Stimulated activated naive CD8-positive, alpha-beta T cell treated with anti-CD3 and anti-CD28 coated beads, Interleukin-15, amount 100 ng/mL, for 72 hours (primary cell): ENCODE measurements at places on chromosomes 11 and 22.

- peak; percentile 79 for DNase-seq
Observed at GRCh38 chr11:61679893-61680621, at the start of gene DAGLA. Gene DAGLA, plus strand, starts transcription at chr11:61680391. Its CDS starts 39,765 bp downstream, at chr11:61720156.

- DNase-seq: no peak
Observed at GRCh38 chr11:106727256-106727655, 291.0 kb downstream of the GUCY1A2 start.

DNA sequence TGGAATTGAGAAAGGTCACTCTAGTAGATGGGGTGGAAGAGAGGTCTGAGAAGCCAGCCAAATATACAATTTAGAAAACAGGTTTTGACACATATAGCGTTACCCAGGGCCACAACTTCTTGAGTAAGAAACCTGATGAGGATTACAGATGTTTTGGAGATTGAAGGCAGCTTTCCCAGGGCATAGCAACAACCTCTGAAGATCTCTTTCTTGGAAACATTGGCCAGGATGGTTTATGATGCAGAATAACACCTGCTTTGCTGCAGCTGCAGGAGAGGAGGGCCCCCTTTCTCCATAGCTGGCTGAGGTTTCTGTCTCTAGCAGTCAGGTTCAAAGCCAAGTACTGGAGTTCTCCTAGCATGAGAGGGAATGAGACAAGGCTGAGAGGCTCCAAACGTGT lies 75.1 kb upstream of the NUP50 start:
- no peak for DNase-seq

DNA sequence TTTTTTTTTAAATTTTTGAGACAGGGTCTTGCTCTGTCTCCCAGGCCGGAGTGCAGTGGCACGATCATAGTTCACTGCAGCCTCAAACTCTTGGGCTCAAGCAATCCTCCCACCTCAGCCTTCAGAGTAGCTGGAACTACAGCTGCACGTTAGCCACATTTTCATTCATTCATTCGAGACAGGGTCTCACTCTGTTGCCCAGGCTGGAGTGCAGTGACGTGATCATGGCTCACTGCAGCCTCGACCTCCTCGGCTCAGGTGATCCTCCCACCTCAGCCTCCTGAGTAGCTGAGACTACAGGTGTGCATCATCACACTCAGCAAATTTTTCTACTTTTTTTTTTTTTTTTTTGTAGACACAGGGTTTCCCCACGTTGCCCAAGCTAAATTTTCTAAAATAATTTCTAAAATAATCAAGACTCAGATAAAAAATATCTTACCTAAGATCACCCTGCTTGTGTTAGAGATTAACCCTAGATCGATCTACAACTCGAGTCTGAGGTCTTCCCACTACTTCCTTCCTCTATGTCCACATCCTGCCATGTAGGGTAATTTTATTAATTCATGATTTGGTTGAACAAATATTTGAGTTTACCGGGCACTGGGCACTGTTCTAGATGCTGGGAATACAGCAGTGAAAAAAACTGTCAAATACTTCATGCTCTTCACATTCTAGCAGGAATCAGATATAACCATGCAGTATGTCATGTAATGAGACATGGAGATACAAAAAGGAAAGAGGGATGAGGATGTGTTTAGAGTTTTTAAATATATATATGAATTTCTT lies 15.1 kb downstream of the EIF4G2 start:
- no peak for DNase-seq

DNA sequence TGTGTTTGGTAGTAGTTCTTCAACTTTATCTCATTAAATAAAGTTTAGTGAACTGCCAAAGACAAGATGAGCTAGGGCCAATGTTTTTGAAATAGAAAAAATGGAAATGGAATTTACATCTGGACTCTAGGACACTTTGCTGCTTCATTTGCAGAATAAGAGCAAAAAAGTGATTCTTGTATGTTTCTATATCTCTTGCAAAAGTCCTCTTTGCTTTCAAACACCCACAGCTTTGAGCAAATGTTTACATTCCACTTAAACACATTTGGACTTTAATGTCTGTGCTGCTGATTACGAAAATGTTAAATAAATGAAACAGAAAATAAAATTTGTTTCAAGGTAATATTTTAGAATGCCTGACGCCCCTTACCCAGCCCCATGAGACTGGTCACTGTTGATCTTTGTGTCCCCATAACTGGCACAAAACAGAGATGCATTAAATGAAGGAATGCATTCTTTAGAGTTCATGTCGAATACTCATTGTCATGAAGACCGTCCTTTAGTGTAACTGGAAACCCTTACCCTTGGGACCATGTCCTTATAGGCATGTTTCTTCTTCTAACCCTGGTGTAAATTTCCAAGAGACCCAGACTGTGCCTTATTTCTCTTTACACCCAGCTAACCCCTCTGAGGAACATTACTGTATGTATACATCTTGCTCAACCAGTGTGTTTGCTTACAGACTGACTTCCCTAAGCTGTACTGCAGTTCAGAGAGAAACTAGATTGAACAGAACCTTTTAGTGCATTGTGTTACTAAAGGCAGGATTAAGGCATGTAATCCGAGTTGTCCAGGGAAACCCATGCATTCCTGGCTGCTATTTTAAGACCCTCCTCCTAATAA lies 199.7 kb downstream of the NAV2 start:
- DNase-seq: no peak

GRCh38 chr11:56333156-56333555 lies 12.7 kb upstream of the OR8K1 start:
- DNase-seq: no peak

- no peak for DNase-seq
Observed at GRCh38 chr11:65853246-65853979, 4.6 kb downstream of the CFL1 start.

DNA sequence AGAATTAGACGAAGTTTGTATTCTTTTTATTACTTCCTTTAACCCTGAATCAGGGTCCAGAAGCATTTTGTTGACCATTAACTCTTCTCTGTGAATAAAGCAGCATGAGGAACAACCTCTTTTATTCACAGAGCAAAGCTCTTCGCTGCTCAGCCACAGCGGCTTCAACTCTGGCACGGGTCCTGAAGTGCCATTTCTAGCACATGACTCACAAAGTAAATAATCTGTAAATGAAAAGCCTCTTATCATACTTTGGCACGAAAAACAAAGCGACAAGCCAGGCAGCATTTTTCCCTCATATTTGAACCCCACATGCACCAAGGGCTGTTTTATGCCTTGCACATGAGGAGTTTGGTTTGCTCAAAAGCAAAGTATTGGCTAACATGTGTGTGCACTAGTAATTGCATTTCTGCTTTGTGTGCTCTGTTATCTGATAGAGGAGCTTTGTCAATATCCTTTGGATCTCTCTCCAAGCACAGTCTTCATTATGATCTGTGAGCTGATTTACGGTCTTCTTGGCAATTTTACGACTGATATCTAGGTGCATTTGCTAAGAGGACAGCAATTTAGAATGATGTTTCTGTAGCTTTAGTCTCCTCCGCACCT lies 33.0 kb upstream of the APOBEC3A start:
- no peak for DNase-seq

DNA sequence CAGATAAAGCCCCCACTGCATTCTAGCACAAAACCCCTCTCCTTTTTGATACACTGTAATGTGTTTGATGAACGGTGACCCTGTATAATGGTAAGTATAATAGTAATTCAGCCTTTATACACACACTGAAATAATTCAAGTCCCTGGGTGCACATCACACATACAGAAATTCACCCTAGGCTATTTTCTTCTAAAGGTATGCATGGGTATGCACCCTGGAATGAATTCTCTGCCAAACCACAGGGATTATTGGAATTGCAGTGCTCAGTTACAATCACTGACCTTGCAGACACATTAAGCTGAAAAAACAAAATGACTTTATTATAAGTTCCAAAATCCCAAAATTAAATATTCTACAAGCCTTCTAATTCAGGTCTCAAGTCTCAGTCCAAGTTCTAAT lies 245.9 kb upstream of the FAT3 start:
- no peak for DNase-seq

DNA sequence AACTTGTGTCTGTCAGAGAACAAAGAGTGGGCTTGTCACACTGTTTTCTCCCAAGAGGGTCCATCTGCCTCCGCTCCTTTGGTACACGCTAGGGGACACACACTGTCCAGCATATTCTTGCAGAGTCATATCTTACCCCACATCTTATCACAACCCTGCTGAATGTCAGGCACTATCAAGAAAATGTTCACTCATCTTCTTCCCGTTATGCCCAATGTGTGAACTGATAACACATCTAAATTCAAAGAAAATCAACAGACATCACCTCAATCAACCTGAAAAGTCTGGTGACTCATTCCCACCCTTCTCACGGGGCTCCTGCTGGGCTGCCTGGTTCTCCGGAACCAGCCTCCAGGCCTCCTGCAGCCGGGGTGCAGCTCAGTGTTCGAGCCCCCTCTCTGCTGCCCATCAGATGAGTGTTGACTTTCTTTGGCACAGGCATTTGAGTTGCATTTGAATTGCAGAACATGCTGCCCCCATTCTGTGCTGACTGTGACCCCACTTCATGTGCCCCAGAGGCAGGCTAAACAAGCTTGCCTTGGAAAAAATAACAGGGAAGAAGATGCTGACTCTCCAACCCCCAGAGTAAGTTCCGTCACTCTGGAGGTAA lies 19.4 kb downstream of the GRAP2 start:
- DNase-seq: peak; percentile 73

- DNase-seq: no peak
Observed at GRCh38 chr11:45537614-45538013, 127.8 kb downstream of the CHST1 start.

GRCh38 chr11:68271023-68271780 lies 571 bp downstream of the C11orf24 start:
- DNase-seq: peak; percentile 68

- peak; percentile 41 for DNase-seq
Observed at GRCh38 chr22:30453731-30454510, 17.9 kb downstream of the SEC14L3 start.

GRCh38 chr11:25758145-25758661 lies 573.7 kb upstream of the ANO3 start:
- no peak for DNase-seq

GRCh38 chr11:64298966-64299846 lies 952 bp upstream of the CATSPERZ start:
- DNase-seq: no peak

DNA sequence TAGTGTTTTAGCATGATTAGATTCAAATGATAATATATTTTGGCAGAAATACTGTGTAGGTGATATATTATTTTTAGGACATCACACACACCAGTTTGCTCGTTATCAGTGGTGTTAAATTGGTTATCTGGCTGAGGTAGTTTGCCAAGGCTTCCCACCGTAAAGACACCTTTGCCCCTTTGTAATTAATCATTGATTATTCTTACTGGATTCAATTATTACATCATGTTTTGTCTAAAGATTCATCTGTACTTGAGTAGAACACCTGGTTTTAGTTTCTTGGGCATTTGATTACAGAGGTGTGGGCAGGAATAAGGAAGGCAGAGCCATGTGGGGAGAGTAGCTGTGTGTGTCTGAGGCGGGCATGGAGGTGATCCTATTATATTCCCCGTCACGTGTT lies 39.5 kb upstream of the ST14 start:
- DNase-seq: no peak

DNA sequence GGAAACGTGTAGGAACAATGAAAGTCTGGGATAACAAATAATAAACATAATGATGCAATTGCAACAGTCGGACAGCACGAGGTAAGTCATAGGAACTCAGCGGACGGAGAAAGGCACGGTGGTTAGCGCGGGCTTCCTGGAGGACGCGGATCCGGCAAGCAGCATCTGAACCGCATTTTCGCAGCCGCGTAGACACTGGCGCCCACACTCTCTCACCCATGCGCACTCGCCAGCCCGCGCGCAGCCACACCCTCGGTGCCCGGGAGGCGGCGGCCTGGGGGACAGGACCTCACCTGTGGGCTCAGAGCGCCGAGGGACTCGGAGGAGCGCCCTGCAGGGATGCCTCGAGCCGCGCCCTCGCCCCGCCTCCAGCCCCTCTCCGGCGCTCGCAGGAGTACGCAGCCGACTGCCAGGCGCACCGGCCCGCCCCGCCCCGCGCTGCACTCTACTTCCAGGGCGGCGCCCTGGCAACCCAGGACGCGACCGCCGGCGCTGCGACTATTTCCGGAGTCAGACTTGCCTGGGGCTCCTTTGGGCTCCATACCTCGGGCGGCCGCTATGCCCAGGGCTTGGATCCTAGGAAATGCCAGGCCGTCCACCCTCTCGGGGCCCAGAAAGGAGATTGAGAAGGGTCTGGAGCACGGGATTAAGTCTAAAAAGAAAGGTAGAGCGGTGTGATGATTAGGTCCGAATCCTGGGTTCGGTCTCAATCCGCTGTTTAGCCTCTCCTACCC lies at the start of gene TTLL1:
TSS of gene TTLL1 (minus strand) at position 408 of the 734 bp plus-strand sequence. CDS start 13,805 bp downstream, outside the sequence.
- peak; percentile 93 for DNase-seq

GRCh38 chr11:73423506-73423905 lies 47.3 kb downstream of the RELT start:
- DNase-seq: no peak

GRCh38 chr22:24731761-24732160 lies 42.8 kb downstream of the PIWIL3 start:
- no peak for DNase-seq

DNA sequence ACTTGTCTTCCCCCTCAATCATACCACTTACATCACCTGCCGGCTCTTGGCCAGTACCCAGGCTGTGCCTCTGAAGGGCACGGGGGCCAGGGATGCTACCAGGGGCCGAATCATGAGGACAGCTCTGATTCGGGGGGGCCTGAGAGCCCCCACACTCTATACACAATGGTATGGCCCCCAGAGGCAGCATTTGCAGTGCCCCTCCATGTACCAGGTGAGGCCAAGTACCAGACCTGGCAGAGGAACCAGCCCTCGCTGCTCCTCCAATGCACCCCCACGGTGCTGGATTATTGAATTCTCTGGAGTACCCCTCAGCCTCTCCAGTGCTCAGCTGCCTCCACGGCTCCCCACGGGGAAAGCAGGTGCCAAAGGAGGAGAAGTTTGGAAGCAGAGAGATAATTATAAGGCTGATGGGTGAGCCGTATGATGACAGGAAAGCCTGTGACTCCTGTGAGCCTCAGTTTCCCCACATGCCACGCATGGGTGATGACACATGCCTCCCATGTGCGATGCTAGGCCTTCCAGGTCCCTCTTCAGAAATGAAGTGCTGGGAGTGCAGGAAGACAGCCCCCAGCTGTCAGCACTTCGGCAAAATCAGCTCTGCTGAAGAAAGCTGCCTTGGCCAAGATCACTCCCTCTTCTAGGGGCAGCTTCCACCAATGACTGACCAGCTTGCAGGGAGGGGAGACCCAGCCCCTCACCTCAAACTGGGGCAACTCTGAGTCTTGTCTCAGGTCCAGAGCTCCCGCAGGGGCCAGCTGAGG lies 69.9 kb downstream of the THAP12 start:
- DNase-seq: no peak

- no peak for DNase-seq
Observed at GRCh38 chr22:49582181-49582580, 245.5 kb downstream of the BRD1 start.

GRCh38 chr11:57429946-57430345 lies 3.0 kb upstream of the SLC43A3 start:
- DNase-seq: no peak

DNA sequence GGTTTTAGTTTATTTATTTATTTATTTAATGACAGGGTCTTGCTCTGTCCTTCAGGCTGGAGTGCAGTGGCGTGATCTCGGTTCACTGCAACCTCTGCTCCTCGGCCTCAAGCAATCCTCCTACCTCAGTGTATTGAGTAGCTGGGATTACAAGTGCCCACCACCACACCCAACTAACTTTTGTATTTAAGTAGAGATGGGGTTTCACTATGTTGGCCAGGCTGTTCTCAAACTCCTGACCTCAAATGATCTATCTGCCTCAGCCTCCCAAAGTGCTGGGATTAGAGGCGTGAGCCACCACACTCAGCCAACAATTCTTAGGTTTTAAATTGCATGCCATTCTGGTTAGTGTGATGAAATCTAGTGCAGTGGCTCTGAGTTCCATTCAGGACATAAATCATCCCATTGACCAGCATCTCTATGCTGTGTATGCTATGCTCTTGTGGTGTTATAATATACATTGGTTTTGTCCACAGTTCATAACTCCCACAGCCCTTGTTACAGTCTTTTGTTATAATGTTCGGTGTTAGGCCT lies 28.5 kb downstream of the ZNF280B start:
- DNase-seq: no peak
